ENCODE measurements at places on chromosomes 12 and 14.

DNA sequence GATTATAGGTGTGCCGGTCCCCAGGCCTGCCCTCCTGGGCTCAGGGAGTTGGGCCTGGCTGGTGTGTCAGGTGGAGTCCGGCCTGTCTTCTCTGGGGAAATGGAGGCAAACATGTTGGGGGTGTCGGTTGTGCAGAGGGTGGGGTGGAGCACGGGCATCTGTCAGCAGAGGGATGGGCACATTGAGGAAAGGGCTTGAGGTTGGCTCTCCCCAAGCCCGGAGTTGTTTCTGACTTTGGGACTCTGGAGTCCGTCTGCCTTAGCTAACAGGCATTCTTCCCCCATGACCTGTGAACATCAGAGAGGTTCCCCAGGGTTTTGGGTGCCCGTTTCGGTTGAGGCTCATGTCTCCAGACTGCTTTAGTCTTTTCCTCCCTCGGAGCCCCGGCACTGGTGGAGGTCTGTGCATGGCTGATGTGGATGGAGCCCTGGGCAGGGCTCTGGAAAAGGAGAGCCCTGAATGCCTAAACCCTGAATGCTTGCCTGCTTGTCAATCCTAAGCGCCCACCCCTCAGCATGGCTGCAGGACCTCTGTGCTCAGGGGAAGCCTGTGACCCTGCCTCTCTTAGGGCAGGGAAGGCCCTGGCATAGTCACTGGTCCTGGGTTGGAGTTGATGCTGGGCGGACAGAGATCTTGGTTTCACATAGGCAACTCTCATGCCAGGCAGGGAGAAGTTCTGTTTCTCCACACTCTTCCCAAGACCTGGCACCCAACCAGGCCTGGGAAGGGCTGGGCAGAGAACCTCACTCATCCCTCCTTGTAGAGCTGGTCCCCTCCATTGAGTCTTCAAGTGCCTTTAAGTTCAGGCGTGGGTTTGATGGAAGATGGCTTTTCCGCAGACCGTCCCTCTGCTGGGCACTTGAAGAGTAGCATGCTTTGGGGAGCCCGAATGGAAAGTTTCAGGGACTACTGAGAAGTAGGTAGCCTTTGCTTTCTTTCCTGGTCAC lies 12.9 kb downstream of the NYNRIN start:
- no peak for DNase-seq

GRCh38 chr14:50237427-50237826 lies 6.0 kb upstream of the SOS2 start:
- DNase-seq = no peak

- DNase-seq = peak; percentile 10
Measured at GRCh38 chr12:122471324-122472226, 29.2 kb downstream of the ZCCHC8 start.

- no peak for DNase-seq
Measured at GRCh38 chr12:50032515-50032853, 7.2 kb upstream of the RACGAP1 start.

All from activated CD4-positive, alpha-beta T cell treated with anti-CD3 and anti-CD28 coated beads, Interleukin-2, amount 50 U/mL, for 1 hour (primary cell).